ENCODE measurements at places on chromosomes 4 and X.

DNA sequence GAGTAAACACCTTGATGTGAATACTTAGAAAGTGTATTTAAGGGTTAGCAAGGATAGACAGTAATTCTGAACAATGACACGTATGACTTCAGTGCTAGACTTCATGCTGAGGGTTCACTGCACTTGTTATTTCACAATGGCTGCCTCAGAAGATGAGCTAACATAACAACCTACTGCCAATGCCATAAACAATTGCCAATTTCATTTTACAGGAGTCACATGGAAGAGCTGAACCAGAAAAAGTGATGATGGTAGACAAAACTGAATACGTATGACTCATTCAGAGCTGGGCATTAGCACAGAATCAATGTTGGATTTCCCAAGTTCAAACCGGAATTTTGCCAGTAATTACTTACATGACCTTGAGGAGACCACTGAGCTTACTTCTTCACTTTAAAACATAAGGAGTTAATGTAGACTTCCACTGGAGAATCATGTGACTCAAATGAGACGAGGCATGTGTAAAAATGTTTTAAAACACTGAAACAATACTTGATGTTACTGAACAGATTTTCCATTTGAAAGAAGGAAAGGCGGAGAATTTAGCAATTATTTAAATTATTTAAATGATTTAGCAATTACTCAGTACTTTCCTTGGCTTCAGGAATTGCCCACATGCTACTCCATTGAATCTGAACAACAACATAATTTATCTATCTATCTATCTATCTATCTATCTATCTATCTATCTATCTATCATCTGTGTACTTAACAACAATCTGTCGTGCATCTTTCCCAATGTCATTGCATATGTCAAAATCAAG, 868.5 kb upstream of the SLIT2 start:
- DNase-seq, result no peak

DNA sequence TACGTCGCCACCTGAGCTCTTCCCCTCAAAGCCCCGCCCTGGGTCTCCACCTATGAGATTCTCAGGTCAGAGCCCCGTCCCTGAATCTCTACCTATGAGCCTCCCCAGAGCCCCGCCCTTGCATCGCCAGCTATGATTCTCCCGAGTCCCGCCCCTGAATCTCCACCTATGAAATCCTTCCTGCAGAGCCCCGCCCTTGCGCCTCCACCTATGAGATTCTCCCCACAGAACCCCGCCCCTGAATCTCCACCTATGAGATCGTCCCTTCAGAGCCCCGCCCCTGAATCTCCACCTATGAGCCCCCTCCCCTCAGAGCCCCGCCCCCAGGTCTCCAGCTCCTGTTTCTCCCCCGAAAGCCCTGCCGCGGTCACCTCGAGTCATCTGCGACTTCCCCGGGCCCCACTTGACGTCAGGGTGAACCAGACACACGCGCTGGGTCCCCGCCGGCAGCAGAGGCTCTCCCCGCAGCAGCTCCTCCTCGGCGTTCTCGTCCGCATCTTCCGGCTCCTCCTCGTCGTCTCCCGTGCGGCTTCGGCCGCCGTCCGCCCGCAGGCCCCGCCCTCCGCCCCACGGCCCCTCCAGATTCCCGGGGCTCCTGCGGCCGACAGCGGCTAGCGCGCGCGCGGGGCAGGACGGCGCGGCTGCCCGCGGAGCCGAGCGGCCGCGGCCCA, 393 bp downstream of the GTPBP6 start:
- peak; percentile 99 for DNase-seq

- DNase-seq, result no peak
Observed at GRCh38 chrX:4710618-4711433, 997.4 kb upstream of the PRKX start.

GRCh38 chr4:152680988-152681603, 1.3 kb upstream of the TMEM154 start:
- no peak for DNase-seq

DNA sequence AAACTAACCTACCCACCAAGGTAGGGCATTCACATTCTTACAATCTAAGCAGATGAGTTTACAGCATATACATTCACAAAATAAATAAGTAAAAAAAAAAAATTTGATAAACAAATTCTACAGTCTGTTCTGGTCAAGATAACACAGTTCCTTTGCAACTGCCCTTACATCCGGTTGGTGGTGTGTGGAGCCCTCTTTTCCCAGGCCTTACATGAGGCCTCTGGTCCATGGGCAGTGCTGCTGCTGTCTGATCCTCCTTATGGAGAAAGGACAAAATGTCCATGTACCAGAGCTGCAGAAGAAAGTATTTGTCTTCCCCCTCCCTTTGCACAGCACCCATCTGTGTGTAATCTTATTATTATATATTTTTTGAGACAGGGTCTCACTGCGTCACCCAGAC, 2.2 kb upstream of the SEPTIN11 start:
- no peak for DNase-seq

GRCh38 chr4:38204339-38205035, 244.3 kb downstream of the PTTG2 start:
- no peak for DNase-seq

GRCh38 chrX:74343343-74344279, 39.6 kb downstream of the ZCCHC13 start:
- DNase-seq, result peak; percentile 50

- DNase-seq, result no peak
Observed at GRCh38 chr4:3838437-3839380, 72.5 kb downstream of the ADRA2C start.

Measured in stimulated activated CD4-positive, alpha-beta T cell treated with anti-CD3 and anti-CD28 coated beads, Interleukin-2, amount 100 ng/mL, for 24 hours (primary cell).